ENCODE measurements at places on chromosomes 12 and 14.

GRCh38 chr12:83904175-83904574 is 1008.4 kb downstream of the SLC6A15 start:
- no peak for DNase-seq

DNA sequence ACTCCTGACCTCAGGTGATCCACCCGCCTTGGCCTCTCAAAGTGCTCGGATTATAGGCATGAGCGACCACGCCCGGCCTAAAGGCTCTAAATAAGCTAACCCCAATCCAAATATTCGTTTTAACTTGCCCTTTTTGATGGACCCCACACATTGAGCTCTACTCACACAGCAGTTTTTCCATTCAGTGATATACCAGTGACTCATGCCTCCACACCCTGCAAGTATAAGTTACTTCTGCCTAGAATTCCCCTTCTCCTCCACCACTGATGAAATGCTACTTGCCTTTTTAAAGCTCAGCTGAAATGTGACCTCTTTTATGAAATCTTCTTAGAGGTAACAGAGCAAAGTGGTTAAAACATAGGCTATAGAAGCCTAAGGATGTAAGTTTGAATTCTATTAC is 68.8 kb downstream of the EXOC5 start:
- no peak for DNase-seq

DNA sequence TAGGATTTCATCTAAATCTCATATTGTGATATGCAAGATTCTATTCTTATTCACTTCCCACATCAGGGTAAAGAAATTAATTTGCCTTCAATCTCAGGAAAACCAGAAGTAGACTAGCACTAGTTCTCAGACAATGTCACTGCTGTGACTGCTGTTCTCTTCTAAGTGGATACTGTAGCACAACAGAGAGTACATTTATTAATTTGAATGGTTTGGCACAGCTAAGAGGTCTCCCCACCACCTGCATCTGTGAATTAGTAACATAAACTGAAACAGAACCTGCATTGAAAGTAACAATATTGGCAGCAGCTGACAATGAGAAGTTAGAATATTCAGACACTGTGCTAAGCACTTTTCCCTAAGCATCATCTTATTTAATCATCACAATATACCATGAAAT is 253.1 kb downstream of the PDZRN4 start:
- DNase-seq, result no peak

DNA sequence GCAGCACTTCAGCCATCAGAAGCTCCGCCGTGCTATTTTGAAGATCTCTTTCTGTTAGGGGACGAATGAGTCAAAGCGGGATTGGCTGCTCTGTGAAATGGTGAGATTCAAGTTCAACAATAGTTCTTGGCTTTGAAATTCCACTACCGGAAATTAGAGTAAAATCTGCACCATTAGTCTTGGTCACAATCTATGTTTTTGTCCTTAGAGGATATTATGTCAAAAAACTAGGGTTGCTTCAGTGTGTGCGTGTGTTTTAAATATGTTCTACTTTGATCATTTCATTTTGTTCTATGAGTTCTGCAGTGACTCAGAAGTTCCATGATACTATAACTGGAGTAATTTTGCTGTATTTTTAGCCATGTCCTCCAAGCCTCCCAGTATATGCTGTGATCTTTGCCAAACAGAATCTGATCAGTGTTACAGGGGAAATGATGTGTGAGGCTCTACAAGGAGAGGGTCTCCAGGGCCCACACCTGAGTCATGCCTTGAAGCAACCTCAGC is 22.6 kb downstream of the GPHB5 start:
- DNase-seq, result no peak

GRCh38 chr12:5549011-5549410 is 117.1 kb downstream of the NTF3 start:
- DNase-seq, result no peak

DNA sequence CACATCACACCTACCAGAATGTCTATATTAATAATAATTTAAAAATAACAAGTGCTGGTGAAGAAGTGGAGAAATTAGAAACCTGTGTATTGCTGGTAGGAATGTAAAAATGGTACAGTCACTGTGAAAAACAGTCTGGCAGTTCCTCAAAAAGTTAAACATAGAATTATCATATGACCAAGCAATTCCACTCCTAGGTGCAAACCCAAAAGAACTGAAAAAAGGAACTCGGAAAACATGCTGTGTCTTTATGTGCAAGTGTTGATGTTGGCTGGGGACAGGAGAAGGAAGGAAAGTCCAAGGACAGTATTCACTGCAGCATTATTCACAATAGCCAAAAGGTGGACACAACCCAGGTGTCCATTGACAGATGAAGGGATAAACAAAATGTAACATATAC is 146.5 kb downstream of the TTC7B start:
- DNase-seq, result no peak
